NCI-H2029 (cell line): ENCODE measurements at places on chromosomes 16 and 17.
A peak's percentile ranks its signal among the peaks of the same experiment; 100 is the strongest.

GRCh38 chr16:66714062-66714461 lies 17.5 kb upstream of the CMTM4 start:
- no peak for DNase-seq

- DNase-seq: no peak
These were observed 45.7 kb upstream of the FAM20A start for GRCh38 chr17:68646626-68647526.

DNA sequence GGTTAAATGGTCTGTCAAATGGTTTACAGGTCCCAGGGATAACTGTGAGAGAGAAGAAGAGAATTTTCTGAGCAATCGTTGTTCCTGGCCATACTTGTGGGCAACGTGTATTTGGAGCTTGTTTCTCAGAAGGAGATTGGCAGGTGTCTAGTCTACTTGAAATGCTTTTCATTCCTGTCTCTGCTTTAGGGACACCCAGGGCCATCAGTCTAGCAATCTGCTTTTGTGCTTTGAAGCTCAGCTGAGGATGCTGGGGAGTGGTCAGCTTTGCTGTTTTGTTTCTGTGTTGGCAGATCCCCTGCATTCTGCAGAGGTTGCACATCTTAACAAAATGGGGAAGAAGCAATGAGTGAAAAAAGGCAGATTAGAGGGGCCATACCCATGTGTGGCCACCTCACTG lies 193.7 kb downstream of the SHISA9 start:
- DNase-seq: no peak

GRCh38 chr17:75641343-75641742 lies 8.1 kb downstream of the SMIM5 start:
- no peak for DNase-seq

DNA sequence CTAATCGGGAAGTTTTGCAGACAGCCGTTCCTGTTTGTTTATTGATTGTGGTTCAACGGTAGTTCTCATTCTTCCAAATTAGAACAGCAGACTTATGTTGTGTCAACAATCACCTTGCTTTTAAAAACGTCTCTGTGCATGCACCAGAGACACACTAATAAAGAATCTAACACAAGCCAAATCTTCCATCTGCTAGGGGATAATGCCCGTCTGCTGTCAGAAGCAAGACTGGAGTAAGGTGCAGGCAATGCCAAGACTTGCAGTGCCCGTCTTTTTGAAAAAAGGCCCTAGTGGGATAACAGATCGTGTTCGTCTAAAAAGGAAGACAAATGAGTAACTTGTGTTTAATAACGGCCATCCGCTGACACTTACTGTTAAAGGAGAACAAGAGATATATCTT lies 158.4 kb downstream of the KCNJ2 start:
- no peak for DNase-seq

DNA sequence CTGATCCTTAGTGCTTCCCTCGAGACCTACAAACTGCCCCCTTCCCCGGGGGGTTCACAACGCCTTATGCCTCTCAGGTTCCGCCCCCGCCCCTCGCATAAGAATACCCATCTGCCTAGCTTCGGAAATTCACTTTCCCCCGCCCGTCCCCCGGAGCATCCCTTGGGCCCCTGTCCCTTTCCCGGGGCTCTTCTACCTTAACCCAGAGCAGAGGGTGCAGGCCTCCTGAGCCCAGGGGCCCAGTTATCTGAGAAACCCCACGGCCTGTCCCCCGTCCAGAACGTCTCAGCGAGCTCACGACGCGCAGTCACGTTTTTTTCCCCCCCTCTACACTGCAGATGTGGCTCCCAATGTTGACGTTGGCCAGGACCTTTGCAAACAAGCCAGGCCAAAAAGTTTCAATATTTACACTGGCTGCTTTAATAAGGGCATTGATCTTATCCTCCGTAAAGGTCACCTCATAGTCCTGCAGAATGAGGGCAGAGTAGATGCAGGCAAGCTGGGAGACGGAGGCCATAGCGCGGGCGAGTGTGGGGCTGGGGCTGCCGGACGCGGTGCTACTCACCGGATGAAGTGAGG lies 1.4 kb upstream of the NBR1 start:
- DNase-seq: peak; percentile 29

DNA sequence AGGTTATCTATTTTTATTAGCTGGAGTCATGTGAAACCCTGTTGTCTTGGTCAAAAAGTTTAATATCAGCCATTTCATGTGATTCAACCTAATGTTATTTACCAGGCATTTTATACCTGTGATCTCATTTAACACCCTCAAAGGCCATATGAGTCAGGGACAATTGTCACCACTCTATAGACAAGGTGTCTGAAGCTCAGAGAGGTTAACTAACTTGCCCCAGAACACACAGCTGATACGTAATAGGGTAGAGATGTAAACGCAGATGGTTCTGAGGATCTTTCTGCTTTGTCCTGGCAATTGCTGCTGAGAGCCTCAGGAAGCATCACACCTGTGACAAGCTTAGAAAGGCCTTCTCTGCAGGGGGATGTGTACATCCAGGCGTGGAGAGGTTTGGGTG lies 4.9 kb downstream of the CD300A start:
- DNase-seq: no peak
